GM12878 (cell line): ENCODE measurements at places on chromosomes 4 and X.

DNA sequence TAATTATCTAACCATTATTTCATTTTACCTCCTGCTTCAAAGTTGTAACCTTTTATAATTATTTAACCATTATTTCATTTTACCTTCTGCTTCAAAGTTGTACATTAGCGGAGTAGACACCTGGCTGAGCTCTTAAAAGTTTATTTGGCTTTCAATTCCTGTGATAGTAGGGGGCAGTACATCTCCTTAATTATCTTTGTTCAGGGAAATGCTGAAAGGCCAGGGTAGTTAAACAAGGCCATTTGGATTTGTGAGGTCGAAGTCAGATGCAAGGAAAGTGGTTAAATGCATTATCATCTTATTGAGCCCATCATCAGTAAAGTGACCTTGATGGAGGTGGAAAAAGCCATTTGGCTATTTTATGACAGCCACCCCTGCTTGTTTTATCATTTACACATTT, 210.6 kb downstream of the TENM3 start:
- no peak for DNase-seq

DNA sequence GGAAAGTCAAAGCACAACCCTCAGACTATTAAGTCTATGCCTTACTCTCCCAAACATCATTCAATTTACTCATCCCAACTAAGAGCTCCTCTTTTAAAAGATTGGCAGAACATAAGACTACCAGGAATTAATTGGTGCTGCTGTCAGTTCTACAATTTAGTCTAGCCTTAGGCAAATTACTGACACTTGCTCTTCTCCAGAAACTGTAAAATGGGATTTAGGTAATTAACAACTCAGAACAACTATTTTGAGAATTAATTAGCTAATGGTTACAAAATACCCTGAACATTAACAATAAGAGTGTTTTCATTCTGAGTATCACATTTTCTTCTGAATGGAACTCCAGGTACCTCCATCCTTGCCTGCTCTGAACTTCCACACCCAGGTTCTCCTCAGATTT, 36.2 kb upstream of the RBM47 start:
- DNase-seq: no peak

DNA sequence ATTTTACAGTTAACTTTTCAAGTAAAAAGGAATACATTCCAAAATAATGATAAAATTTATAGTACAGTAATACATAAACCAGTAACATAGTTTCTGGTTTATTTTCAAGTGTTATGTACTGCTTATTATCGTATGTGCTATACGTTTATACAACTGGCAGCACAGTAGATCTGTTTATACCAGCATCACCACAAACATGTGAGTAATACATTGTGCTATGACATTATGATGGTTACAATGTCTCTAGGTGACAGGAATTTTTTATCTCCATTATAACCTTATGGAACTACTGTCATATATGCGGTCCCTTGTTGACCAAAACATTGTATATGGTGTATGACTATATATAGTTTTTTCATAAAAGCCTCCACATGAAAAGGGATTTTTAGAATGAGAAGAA, 256.9 kb downstream of the ANKRD50 start:
- DNase-seq: no peak

DNA sequence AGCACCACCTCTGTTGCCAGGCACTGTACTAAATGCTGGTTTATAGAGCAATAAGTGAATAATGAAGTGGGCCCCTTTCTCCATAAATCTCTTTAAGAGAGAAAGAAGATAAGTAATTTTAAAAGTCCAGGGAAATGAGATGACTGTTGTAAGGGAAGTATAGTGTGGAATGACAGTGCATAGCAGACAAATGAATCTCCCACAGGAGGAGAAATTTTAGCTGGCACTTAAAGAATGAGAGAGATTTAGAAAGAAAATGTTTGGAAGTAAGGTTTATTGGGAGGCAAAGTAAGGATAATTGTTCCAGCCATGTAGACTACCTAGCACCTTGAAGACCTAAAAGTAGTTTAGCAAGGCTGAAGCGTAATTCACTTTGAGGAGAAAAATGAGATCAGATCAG, 1081.1 kb upstream of the PABPC4L start:
- no peak for DNase-seq

- DNase-seq: peak; percentile 93
Measured at GRCh38 chrX:29555465-29556091, 659.8 kb upstream of the MAGEB2 start.

DNA sequence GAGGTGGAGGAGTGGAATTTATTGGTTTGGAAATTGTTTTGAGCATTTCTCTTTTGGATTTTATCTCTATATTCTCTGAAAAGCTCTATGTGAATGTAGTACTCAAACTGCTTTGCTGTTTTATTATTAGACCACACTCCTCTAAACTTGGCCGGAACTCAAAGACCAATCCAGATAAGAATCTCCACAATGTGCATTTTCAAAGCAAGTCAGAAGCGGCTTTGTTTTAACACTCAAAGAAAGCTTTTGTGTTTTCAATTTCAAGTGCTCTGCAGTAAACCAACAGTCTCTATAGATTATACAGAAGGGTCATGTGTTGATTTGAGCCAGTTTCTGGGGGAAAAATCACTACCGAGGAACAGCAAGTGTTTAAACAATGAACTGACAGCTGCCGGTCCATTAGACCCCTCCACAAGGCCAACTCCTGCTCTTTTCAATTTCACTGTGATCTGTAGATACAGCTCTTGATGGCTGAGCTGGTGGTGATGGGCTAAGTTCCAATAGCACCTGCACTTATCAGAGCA, 79.4 kb downstream of the FTHL17 start:
- no peak for DNase-seq

- no peak for DNase-seq
Measured at GRCh38 chr4:170399581-170400293, 310.0 kb upstream of the AADAT start.

GRCh38 chr4:151195801-151196200, 81.2 kb upstream of the PRSS48 start:
- no peak for DNase-seq

DNA sequence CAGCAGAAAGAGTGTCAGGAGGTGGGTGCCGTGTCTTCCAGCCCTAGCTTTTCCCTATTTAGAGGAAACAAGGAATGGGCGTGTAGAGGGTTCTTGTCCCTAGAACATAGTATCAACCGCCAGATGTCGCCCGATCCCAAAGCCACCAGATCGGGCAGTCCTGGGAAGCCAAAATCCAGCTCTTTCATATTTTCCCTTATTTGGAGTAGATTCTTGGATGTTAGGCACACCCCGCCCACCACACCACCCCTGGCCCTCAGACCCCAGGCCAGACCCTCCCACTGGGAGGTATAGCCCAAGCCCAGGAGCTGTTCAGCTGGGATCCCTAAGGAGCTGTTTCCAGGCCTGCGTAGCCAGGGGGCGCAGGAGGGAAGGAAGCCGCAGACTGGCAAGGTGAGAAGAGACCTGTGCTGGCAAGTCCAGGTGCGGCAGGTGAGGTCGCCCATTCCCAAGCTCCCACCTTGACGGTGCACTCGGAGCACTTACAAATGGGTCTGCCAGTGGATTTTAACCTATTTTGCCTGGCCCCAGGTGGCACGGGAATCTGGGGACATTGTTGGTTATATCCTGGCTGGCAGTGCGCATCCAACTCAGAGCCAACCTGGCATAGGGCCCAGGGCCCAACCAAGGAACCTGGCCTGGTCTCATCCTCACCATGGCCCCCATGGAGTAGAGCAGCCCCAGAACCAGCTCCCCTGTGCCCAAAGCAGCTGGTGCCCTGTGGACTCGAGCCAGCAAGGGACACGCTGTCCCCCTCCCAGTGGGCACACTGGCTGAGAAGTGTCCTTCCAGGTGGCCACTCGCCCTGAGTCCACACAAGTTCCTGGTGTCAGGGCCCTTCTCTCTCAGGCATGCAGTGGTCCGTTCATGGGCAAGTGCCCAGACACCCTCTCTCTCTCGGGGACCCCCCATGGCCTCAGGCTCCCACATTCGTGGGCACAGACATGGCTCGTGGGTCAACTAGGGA, 811 bp downstream of the FLNA start:
- peak; percentile 5 for DNase-seq

DNA sequence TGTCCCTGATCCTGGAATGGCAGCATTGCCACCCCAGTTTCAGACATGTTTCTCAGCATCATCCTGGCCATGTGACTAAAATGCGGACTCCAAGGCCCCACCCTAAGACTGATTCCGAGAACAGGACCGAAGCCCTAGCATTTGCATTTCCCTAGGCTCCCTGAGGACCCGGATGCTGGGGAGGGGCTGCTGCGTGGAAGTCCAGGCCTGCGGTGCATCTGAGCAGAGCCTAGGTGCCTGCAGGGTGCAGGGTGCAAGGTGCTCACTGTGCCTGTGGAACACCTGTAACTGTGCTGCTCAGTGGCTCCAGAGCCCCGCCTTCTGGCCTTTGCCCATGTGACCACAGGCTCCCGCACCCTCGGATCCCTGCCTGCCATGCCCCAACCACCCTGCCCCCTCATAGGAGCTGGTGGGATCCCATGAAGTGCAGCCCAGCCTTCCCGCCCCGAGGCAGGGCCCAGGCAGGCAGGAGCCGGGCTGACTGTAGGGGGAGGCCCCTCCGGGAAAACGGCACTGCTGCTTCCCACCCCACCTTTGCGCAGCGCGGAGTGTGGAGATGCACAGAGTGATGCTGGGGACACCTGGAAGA, 14.9 kb downstream of the PNMA6F start:
- no peak for DNase-seq

GRCh38 chr4:142547974-142548373, 298.1 kb downstream of the INPP4B start:
- no peak for DNase-seq

- DNase-seq: no peak
Measured at GRCh38 chr4:113145519-113146291, 96.3 kb downstream of the ANK2 start.

DNA sequence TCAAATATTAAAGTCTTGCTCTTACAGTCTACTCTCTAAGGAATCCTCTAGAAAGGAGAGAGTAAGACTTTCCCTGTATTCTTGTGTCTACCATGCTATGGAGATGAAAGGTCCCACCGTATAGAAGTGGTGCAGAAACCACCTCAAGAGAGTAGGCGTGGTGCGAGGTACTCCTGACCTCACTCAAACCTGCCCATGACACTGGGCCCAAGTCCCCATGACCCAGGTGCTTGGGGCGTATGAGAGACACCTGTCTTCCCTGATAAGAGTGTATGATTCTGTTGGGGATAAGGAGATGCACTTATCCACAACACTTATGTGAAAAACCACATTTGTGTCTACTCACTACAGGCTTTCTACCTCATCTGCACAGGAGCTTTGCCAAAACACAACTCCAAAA, 55.0 kb upstream of the STS start:
- DNase-seq: no peak

DNA sequence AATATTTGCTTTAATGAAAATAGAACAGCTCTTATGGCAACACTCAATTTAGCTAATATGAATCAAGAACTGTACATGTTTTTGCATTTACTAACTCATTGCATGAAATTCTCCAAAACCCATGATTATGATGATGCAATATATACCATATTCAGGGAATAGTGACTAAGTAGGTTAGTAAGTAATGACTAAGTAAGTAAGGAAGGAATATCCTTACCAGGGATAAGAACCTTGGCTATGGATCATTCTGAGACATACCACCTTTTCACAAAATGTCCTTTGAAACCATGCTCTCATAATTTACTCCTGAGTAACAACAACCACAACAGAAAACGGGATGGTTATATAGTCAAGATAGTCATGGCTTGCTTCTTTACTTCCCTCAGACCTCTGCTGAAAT, 1513.0 kb downstream of the STIM2 start:
- no peak for DNase-seq

- DNase-seq: no peak
Measured at GRCh38 chrX:12974796-12975669, at the start of gene TMSB4X. TMSB4X (plus strand) TSS chrX:12975110.

DNA sequence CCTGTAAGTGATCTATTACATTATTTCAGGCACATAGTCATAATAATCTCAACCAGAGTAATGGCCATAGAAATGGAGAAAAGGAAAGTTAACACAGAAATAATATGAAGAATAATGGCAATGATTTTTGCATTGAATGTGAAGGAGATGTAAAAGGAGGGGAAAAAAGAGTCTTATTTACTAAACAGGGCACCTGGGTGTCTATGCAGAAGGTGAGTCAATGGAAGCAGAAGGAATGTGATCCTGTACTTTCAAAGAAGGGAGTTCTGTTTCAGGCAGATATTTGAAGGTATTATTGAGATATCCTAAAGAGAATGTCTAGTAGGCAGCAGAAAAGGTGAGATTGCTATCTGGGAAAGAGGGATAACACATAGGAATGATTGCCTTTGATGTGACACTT, 279.9 kb downstream of the INPP4B start:
- DNase-seq: no peak

DNA sequence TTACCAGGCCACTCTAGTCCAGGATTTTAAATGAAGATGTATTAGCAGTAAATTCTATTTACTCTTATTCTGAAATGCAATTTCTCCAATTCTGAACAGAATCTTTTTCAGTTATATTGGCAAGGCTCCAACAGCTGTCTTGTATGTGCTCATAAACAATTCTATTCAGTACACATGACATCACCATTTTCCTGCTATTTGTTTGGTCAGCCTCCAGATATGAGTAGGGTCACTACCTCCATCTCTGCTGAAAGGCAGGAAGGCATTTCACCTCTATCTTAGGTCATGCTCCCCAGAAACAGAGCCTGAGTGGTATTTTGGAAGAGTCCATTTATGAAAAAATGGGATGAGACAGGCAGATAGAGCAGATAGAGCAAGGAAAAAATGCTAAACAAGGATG, 151.1 kb upstream of the ADGRL3 start:
- no peak for DNase-seq

GRCh38 chr4:34516524-34516923, 1727.8 kb downstream of the ARAP2 start:
- no peak for DNase-seq

DNA sequence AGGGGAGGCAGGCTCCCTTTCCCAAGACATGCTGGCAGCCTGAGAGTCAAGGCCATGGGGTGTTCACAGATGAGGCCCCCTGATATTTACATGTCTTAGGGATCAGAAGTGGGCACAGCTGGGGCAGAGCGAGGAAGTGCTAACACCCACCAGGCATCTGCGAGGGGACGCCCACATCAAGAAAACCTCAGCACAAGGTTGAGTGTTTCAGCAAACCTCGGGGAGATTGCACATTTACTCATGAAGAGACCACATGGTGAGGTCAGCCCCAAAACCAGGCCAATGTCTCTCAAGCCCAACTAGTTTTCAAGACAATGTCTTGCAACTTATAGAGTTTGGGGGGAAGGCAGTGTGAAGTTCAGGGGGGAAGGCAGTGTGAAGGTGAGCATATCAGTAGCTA, 55.2 kb downstream of the CLNK start:
- no peak for DNase-seq

GRCh38 chr4:38411981-38412536, 251.9 kb upstream of the KLF3 start:
- no peak for DNase-seq

DNA sequence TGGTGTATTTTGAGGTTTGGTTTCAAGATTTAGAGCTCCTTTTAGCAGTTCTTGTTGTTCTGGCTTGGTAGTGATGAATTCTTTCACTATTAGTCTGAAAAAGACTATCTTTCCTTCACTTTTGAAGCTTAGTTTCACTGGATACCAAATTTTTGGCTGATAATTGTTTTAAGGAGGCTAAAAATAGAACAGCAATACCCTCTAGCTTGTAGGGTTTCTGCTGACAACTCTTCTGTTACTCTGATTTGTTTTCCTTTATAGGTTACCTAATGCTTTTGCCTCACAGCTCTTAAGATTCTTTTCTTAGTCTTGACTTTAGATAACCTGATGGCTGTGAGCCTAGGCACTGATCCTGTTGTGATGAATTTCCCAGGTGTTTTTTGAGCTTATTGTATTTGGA, 33.6 kb upstream of the HEPH start:
- no peak for DNase-seq

GRCh38 chr4:18458465-18458864, 436.9 kb upstream of the LCORL start:
- no peak for DNase-seq

GRCh38 chr4:105025263-105026017, 121.2 kb upstream of the TET2 start:
- DNase-seq: no peak
